CD4-positive, alpha-beta memory T cell (primary cell): ENCODE measurements at places on chromosomes 11 and 22.

GRCh38 chr11:96391698-96392307, 2.0 kb downstream of the JRKL start:
- DNase-seq = no peak

DNA sequence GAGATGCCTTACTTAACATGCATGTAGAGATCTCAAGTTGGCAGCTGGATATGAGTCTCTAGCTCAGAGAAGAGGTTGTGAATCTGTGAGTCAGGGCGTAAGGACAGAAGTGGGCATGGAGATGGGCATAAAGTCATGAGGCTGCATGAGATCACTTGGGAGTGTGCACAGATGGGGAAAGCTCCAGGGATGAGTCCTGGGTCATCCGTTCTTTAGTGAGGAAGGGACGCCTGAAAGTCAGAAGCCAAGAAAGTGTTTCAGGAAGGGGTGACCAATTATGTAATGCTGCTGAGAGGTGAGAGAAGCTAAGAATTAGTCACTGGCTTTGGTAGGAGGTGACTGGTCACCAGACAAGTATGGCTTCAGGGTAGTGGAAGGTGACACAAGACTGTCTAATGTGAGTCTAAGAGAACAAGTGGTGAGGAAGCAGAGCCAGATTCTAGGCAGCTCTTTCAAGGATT, 6.7 kb downstream of the ACP2 start:
- no peak for DNase-seq

- DNase-seq = no peak
These were observed 26.1 kb upstream of the RTL6 start for GRCh38 chr22:44523981-44524759.

DNA sequence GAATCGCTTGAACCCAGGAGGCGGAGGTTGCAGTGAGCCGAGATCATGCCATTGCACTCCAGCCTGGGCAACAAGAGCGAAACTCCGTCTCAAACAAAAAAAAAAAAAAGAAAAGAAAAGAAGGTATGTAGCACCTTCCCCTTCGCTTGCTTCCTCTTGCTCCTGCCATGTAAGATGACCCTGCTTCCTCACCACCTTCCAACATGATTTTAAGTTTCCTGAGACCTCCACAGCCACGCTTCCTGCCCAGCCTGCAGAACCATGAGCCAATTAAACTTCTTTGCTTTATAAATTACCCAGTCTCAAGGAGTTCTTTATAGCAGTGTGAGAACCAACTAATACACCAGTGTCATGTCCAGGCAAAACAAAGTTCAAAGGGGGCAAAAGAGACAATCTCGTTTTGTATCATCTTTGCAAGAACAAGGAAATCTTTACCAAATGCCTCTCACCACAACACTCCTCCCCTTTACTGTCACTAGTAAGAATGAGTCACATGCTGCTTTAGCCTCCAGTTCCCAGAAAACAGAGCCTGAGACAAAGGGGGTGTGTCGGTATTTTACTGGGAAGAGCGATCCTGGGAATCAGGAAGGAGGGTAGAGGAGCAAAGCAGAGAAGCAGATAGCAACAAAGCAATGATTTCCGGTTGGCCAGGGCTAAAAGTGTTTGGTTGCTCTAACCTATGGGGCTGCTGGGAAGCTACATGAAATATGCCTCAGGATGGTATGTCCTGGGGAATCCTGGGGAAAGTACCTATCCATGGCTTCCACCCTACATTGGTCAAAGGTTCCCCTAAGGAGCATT, 10.5 kb upstream of the MCHR1 start:
- DNase-seq = no peak

DNA sequence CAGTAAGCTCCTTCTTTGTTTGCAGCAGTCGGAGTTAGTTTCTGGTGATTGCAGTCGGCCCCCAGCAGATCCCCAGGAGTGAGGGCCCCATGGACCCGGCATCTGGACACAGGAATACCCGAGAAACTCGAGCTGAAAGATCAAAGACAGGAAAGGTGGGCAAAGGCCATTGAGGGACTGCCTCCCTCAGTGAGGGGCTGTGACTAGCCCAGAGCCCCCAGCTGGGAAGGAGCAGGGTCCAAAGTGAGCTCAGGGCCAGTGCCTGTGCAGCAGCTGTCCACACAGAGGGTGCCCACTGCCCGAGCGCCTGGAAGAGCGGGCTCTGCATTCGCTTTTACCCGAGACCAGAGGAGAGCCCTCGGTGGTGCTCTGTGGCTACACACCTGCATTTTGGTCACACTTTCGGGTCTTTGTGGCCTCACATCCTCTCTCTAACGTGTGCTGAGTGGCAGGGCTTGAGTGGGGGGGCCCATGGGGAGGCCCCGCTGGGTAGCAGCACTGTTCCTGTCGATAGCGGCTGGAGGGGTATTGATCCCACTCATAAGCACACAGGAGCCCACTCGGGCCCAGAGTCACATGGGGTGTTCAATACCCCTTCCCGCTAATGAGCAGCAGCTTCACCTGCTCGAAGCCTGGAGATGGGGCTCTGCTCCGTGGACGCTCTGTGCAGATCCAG, 532.9 kb downstream of the TBC1D22A start:
- DNase-seq = no peak

GRCh38 chr11:111922803-111923202, 4.1 kb downstream of the C11orf52 start:
- DNase-seq = no peak

DNA sequence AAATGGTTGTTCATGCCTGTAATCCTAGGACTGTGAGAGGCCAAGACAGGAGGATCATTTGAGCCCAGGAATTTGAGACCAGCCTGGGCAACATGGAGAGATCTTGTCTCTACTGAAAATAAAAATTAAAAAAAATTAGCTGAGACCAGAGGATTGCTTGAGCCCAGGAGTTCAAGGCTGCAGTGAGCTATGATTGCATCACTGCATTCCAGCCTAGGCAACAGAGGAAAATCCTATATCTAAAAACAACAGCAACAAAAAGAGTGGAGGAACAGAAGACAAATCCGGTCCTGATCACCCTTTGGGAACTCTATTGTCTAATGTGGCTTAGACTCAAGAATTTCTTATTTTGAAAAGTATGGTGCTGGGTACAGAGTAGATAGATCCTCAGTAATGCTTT, 17.3 kb downstream of the BARX2 start:
- DNase-seq = no peak

GRCh38 chr11:68841718-68842426, at the start of gene CPT1A:
Gene CPT1A (minus strand): TSS chr11:68841916. CDS start chr11:68815474, 26,442 bp downstream.
- DNase-seq = peak; percentile 66

GRCh38 chr11:57354699-57355098, 16.5 kb downstream of the P2RX3 start:
- DNase-seq = no peak

DNA sequence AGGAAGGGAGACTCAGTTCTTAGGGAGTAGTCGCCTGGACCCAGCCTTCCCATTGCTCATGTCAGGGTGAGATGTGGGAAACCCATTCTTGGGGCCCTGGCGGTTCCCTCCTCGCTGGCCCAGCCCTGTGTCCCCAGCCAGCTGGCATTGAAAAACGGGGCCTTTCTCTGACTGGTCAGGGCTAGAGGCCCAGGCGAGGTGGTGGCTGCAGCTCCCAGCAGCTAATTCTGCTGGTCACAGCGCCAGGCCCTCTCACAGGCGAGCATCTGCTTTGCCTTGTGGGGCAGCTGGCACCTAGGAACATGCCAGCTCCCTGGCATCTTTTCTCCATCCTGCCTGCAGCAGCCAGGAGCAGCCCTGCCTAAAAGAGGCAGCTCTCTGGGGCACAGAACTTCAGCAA, 20.1 kb downstream of the TSPAN18 start:
- no peak for DNase-seq

DNA sequence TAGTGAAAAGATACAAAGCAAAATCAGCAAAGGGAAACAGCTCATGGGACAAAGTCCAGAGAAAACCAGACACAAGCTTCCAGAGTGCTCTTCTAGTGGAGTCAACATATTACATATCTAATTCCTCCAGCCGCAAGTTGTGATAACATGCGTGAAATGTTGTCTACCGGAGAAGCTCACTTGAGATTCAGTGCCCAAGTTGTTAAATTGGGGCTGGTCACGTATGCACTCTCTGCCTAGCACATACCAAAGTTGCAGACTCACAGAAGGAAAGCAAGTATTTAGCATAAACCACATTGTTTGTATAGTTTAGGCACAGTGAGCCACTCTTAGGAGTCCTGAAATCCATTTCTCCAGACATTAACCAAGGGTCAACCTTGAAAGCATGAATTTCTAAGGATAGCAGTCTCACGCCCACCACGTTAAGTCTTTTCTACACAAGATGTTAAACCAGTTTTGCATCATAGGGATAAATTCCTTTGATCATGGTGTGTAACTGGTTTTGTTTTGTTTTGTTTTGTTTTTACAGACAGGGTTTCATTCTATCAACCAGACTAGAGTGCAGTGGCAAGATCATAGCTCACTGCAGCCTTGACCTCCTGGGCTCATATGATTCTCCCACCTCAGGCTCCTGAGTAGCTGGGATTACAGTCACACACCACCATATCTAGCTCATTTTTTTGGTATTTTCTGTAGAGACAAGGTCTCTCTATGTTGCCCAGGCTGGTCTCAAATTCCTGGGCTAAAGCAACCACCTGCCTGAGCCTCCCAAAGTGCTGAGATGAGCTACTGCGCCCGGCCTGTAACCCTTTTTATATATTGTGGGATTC, 39.5 kb upstream of the EP300 start:
- no peak for DNase-seq

- no peak for DNase-seq
These were observed 14.9 kb upstream of the GALNT18 start for GRCh38 chr11:11636671-11637070.

GRCh38 chr11:100574894-100575769, 112.0 kb upstream of the ARHGAP42 start:
- no peak for DNase-seq

DNA sequence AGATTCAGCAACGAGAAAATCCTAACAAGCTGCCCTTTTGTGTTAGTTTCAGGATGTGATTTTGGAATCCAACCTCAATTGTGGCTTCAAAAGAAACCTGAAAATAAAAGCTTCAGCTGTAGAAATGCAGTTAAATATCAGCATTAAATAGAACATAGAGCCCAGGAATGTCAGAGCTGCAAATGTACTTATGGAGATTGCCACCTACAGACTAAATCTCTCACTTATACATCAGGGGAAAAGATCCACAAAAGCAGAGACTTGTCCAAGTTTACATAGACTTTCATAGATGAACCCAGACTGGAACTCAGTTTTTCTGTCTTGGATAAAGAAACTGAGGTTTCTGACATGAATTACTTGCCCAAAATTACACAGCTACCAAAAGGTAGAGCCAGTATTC, 446.6 kb downstream of the DLG2 start:
- DNase-seq = no peak

DNA sequence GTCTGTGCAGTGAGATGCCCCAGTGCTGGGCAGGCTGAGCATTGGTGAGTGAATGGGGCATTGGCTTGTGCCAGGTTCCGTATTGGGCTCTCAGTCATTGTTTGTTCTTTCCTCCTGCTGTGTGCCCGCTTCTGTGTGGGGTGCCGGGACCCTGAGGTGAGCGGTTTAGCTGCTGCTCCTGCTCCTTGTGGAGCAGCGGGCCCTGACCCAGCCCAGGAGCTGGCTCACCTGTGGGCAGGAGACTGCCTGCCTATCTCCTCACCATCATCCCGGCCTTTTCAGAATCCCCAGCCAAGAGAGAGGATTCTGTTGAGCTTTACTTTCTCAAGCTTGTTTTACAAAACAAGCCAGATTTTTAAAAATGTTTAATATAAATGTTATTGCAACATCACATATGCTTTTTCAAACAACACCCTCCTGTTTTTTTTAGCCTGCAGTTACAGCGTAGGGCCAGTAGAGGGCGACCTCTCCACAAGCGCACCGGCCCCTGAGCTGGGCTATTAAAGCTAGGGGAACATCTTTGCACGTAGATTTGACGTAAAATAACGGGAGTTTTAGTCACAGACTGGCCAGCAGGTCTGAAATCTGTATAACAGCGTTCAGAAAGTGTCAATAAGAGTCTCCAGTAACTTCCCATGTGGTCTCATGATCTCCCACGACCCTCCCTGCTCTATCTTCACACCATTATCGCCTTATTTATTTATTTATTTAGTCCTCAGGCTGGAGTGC, 25.1 kb upstream of the RELT start:
- DNase-seq = peak; percentile 76

- no peak for DNase-seq
These were observed 4.3 kb downstream of the TNFRSF13C start for GRCh38 chr22:41922328-41922727.

GRCh38 chr22:23696326-23696851, 5.6 kb downstream of the RGL4 start:
- peak; percentile 83 for DNase-seq

DNA sequence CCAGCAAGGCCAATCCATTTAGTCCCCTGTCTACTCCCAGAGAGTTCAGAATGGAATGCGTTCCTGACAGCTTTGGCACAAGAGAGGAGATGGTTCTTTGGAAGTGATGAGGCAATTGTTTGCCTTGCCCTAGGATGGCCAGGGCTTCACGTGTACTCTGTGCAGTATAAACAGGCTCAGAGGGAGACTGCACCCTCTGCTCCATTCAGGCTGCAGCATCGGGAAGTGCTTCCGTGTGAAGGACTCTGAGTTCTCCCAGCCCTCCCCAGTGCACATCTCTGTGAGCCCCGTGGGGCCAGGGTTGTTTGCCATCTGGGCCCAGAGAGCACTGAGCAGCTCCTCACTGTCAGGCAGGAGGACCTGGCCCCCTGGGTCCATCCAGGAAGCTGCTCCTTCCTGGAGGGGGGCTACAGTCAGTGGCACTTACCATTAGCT, 215.3 kb upstream of the TBCEL start:
- no peak for DNase-seq

DNA sequence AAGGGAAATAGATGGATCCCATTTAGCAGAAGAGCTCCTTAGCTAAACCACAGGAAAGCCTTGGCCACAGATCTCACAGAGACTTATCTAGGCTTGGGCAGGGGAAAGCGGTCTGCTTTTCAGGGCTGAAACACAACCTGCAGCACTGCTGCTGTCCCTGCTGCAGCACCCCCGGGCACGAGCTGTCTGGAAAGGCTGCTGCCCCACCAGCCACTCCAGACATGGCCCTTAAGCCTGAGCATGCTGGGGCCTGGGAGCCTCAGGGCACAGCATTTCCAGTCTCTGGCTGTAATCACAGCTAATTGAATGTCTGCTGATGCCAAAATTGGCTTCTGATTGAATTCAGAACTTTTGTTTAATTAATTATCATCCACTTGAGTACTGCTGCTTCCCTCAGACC, 115.0 kb downstream of the TMPRSS5 start:
- no peak for DNase-seq

DNA sequence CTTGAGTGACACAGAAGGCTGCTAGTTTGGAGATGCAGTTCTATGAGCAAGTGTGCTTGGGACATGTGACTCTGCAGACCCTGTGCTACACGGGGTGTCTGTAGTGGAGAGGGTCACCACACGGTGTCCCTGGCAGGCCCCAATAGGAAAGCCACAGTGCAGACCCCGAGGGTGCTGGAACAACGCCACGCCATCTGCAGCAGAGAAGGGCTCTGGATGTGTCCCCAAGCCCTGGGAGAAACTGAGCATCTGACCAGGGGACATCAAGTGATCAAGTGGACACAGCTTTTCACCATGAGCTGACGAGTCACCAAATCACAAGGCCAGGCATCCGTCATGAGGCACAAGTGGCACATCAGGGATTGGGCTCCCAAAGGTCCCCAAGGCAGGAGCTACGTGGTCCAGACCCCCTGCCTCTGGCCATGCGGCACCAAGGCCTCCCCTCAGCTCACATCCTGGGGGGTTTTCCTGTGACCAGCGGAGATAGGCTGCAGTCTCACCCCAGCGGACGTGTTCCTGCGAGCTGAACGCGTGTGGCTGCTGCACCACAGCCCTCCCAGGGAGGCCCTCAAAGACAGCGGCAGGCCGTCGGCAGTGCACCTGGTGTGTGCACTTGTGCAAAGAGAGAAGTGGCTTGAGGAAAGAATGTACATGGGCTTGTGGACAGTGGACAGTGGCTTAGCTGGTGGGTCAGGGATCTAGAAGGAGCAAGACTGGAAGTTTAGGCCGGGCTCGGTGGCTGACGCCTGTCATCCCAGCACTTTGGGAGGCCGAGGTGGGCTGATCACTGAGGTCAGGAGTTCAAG, 96.7 kb downstream of the RPS6KA4 start:
- no peak for DNase-seq
